Activated naive CD8-positive, alpha-beta T cell treated with anti-CD3 and anti-CD28 coated beads, Interleukin-2, amount 10 ng/mL, durations not matched to agents 7 days and 5 days (primary cell): ENCODE measurements at places on chromosomes 12 and 14.

DNA sequence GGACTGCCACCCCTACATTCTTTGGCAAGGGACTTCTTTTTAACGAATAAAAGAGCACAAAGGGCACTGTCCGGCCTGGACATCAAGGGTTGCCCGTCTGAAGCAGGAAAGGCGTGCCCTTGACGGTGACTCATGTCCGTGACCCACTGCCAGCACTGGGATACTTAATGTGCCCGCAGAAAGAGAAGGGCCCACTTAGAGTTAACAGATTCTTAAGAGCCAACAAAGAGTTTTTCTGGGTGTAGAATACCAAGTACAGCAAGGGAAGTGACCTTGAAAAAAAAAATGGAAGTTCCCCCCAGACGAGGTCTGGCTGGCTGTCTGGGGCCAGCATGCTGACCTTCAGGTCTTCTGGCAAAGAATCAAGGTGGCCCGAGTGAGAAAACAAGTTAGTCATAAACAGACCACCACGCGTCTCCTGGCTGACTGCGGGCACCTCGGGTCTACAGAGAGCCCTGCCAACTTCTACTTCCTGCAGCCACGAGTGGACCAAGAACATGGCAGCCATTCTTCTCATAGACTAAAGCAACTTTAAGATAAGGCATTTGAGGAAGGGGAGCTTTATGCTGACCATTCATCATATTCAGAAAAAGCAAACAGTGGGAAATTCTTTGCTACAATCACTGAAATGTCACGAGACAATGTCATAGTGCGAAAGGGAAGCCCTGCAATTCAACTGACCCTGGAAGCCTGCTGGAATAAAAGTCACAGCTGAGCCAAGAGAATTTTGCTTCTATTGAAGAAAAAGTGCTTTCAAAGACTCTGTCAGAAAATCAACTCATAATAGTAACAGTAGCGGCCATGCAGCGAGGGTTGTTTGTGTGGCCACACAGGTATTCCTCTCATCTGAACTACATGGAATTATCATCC is 10.5 kb upstream of the SELPLG start:
- no peaks in the 10 kb centered on the region for H3K27me3 ChIP-seq
- no peak overlapping the region for H3K4me3 ChIP-seq
- no peak overlapping the region for H3K27ac ChIP-seq
- DNase-seq: no peak
- peaks cover 28% of the 10 kb centered on the region for H3K36me3 ChIP-seq

- no peak overlapping the region for H3K4me3 ChIP-seq
- no peaks in the 10 kb centered on the region for H3K27me3 ChIP-seq
- no peaks in the 10 kb centered on the region for H3K36me3 ChIP-seq
- H3K27ac ChIP-seq: no peak overlapping the region
- H3K4me1 ChIP-seq: no peaks in the 10 kb centered on the region
- DNase-seq: no peak
These were observed 503.5 kb downstream of the LRFN5 start for GRCh38 chr14:42110167-42110566.

DNA sequence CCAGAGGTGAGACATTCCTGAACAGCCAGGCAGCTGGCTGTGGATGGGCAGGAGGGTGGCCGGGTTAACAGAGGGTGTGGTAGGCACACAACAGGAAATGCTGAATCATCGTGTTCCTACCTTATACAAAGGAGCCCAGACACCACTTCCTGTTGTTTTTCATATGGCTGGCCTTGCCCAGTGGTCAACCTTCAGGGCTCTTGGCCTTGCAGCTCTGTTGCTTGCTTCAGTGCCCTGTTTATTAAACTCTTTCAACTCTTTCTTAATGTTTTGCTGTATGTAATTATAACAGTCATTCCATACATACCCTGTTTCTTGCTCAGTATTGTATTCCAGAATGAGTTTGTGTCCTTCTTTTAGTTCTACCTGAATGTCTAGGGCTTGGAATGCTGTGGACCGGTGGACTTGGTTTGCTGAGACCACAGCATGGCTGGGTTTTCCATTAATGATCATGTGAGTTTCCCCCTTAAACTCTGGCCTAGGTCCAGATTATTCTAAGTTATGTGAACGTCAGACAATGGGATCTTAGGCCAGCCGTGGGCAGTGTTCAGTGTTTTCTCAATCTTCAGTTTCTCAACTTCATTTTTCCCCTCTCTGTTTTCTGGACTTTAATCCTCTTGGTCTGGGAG is 11.9 kb downstream of the CFAP54 start:
- H3K4me1 ChIP-seq: peaks cover 32% of the 10 kb centered on the region
- peak overlapping the region; percentile 56 for H3K4me3 ChIP-seq
- peak overlapping the region; percentile 52 for H3K27ac ChIP-seq
- no peak for DNase-seq
- H3K36me3 ChIP-seq: peaks cover 1% of the 10 kb centered on the region

- no peaks in the 10 kb centered on the region for H3K36me3 ChIP-seq
- H3K27ac ChIP-seq: no peak overlapping the region
- H3K4me3 ChIP-seq: no peak overlapping the region
- no peaks in the 10 kb centered on the region for H3K4me1 ChIP-seq
These were observed 751.7 kb downstream of the NRXN3 start for GRCh38 chr14:78921856-78922255.

DNA sequence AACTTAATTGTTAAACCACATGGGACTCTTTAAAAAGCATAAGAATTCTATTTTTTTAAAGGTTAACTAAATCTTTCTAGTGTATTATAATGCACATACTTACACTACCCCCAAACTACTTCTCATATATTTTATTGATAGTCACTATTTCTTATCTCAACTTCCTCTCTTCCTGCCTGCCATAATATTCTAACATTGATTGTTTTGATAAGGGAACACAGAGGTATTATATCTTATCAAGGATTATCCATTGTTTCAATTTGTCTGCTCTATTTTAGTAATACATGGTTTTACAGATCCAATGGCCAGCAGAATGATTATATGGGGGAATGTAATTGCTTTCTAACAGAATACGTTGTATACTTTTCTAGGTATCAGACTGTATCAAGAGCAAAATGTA is 98.9 kb downstream of the EPS8 start:
- H3K27me3 ChIP-seq: peaks cover 19% of the 10 kb centered on the region
- no peak overlapping the region for H3K4me3 ChIP-seq
